Upper lobe of left lung (tissue), 6 donors: ENCODE measurements at places on chromosomes 7 and 10. TPM values are rescaled to one million over a fixed set of nuclear protein-coding genes. Genes with fewer than 3 reads are reported as not detected.

Gene NYAP1
- 0.54 TPM for total RNA-seq

Gene PRXL2A
- 19.9 TPM for total RNA-seq

Gene ZWINT
- total RNA-seq: 3.8 TPM

DNA sequence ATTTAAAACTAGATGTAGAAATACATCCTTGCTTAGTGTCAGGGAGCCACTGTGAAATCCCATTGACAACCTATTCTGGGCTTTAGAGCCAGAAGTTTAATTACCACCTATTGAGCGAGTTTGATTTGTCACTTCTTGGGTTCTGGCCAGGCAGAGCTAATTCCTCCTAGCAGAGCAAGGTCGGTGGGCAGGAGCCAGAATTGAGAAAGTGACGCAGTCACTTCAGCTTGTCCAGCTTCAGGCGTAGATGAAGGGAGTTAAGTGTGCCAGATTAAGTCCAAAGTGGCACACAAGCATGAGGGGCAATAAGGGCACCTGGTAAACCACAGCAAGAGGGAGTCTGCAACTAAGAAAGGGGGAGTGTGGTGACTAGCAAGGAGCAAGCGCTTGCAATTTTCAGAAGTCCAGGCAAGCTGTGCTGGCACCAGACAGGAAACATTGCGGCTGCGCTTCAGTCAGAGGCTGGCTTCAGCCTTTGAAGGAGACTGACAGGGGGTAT lies 119.4 kb downstream of the ST7 start:
- DNase-seq: peak; percentile 85
